ENCODE measurements at places on chromosomes 3 and 15.

DNA sequence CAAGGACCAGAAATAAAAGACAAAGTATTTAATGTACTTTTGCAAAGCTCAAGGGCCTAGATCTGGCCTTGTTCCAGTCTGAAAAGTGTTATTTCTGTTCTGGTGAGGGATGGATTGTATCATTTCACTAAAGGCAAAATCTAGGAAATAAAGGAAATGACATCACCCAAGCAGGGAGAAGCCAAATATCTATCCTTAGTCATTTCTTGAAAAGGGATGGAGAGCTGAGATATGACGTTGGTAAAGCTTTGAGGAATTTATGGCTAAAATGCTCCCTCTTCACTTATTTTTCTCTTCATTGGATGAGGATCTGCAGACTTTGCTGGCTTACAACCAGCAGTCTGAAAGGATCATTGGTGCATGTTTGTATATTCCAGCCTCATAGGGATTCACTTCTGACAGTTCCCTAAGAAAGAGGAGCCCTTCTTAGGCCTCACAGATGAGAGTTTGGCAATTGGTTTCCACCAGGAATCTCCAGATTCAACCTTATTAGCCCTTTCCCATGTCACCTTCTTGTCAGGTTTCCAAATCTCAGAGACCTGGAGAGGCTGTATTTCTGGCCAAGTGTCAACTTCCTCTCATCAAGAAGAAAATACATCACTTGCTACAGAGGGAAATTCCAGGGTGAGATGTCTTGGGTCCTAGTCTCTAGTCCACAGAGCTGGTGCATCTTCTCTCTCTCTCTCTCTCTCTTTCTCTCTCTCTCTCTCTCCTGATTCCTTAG is 93.7 kb upstream of the BOC start:
- DNase-seq: no peak

- no peak for DNase-seq
Observed at GRCh38 chr3:156176048-156176447, 55.7 kb downstream of the KCNAB1 start.

- no peak for DNase-seq
Observed at GRCh38 chr15:79455361-79455760, 23.2 kb downstream of the MINAR1 start.

GRCh38 chr3:115272036-115272824 is 125.1 kb upstream of the ZBTB20 start:
- DNase-seq: no peak

DNA sequence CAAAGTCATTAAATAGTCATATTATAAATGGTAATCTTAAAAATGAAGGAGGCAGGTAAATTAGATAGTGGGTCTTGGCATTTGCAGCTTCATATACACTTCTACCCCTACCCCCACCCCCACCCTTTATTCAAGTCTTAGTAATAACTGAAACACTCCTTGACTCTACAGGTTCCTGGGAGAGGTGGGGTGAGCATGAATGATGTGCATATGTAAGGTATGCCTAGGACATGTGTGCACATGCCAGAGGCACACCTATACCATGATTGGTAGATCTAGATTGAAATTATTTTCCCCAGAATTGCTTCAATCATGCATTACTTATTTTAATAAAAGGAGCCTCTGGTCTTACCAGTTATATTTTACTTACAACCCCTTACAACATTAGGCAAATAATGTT is 40.1 kb upstream of the PDCD6IP start:
- DNase-seq: no peak

GRCh38 chr3:99867594-99868310 is 50.1 kb downstream of the CMSS1 start:
- DNase-seq: no peak

Data from neural crest cell (in vitro differentiated cells).